Smooth muscle cell of the pulmonary artery (primary cell): ENCODE measurements at places on chromosomes 16 and 17. TPM values are rescaled to one million over a fixed set of nuclear protein-coding genes. Genes with fewer than 3 reads are reported as not detected.

The ZG16 gene
- not detected in 2 replicates for total RNA-seq

The RAB11FIP3 gene
- total RNA-seq: 31.0 and 38.4 TPM in 2 replicates

The USP31 gene
- 6.6 and 11.3 TPM in 2 replicates for total RNA-seq

The SSTR5 gene
- not detected in 2 replicates for total RNA-seq

The PYY gene
- total RNA-seq: not detected in 2 replicates

The KRT17 gene
- total RNA-seq: 3.0 and 9.0 TPM in 2 replicates

The RRAD gene
- 14.9 and 36.8 TPM in 2 replicates for total RNA-seq

The TNS4 gene
- total RNA-seq: 0.07 TPM in 1 of 2 replicates, not detected in the other

The ARL5C gene
- not detected in 2 replicates for total RNA-seq

The CSH1 gene
- not detected in 2 replicates for total RNA-seq

The SLC43A2 gene
- 5.7 and 9.2 TPM in 2 replicates for total RNA-seq

The MYLK3 gene
- 0.13 and 0.26 TPM in 2 replicates for total RNA-seq

The CCL17 gene
- not detected in 2 replicates for total RNA-seq

The CES3 gene
- total RNA-seq: 0.39 and 1.2 TPM in 2 replicates

The NECAB2 gene
- total RNA-seq: 0.13 and 0.30 TPM in 2 replicates

The CFAP97D1 gene
- total RNA-seq: under 0.01 TPM in 1 of 2 replicates, not detected in the other

The OR3A2 gene
- 0.20 TPM in 1 of 2 replicates, not detected in the other for total RNA-seq

The MMP15 gene
- 2.4 and 4.3 TPM in 2 replicates for total RNA-seq

The KRT20 gene
- total RNA-seq: not detected in 2 replicates

The KRTAP1-5 gene
- total RNA-seq: 0.72 and 1.6 TPM in 2 replicates

The PMFBP1 gene
- total RNA-seq: under 0.01 TPM in 1 of 2 replicates, not detected in the other

The BEAN1 gene
- total RNA-seq: 0.07 and 0.13 TPM in 2 replicates

The MFAP4 gene
- 39.1 and 59.7 TPM in 2 replicates for total RNA-seq

The SLC13A2 gene
- not detected in 2 replicates for total RNA-seq

The VAT1L gene
- 0.13 and 0.17 TPM in 2 replicates for total RNA-seq

The SLC16A11 gene
- total RNA-seq: 0.10 and 0.13 TPM in 2 replicates

The KRT36 gene
- not detected in 2 replicates for total RNA-seq

The ALDOC gene
- 230 and 260 TPM in 2 replicates for total RNA-seq

The MYH8 gene
- not detected in 2 replicates for total RNA-seq

The ABCC6 gene
- 0.65 and 0.76 TPM in 2 replicates for total RNA-seq

The SP2 gene
- total RNA-seq: 1.6 and 1.8 TPM in 2 replicates
